Osteocyte (in vitro differentiated cells): ENCODE measurements at places on chromosomes 12 and 14. TPM values are rescaled to one million over a fixed set of nuclear protein-coding genes. Genes with fewer than 3 reads are reported as not detected.

DNA sequence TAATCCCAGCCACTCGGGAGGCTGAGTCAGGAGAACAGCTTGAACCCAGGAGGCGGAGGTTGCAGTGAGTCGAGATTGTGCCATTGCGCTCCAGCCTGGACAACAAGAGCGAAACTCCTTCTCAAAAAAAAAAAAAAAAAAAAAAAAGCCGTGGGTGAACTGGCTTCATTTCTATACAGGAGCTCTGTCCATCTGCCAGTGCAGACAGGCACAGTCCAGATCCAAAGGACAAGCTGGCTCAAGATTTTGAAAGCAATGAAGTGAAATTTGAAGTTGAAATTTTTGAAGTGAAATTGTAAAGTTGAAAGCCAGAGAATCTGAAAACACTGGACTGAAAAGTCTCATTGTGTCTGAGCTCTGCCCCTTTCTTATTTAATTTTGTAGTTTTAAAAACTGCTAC is 134.7 kb downstream of the CALM1 start:
- no peak for DNase-seq

GRCh38 chr14:35384455-35385041 is 20.0 kb downstream of the NFKBIA start:
- no peak for DNase-seq

- DNase-seq, result no peak
Measured at GRCh38 chr12:116138364-116138763, 139.1 kb downstream of the MED13L start.

DNA sequence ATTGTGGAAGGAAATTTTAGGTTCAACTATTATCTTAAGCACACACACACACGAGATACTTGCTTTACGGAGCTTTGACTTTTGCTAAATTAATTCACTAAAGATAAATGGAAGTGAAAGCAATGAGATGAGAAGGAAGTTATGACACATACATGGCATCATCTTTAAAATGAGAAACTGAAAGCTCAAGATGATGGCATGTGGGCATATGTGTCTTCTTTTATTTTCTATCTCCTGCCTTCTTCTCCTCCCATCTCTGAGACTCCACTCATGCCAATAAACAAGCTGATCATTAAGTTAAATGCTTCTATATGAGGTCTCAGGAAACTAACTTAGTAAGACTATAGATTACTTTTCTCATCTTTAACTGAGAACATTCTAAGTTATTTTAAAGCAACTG is 216.7 kb downstream of the MED13L start:
- DNase-seq, result no peak

GRCh38 chr14:31745741-31746140 is 184.5 kb downstream of the NUBPL start:
- no peak for DNase-seq

DNA sequence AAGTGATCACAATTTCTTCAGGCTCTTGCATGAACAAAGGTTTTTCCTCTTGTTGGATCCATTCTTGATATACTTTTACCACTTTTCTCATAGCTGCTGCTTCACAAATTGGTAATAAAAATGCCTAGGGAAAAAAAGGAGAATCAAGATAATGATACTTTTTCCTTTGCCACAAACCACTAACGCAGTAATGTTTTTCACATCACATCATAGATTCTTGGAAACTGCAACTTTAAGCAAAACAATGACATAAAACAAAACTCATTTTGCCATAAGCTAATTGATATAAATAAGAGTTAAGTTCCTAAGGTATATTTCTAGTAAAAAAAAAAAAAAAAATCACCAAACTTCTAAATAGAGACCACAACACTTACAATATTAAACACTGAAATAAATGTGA is 66.7 kb downstream of the RALGAPA1 start:
- DNase-seq, result no peak

- DNase-seq, result no peak
Measured at GRCh38 chr14:35883677-35884293, 57.6 kb downstream of the BRMS1L start.

SRRM4 gene
- not detected in 2 replicates for total RNA-seq

SDR9C7 gene
- total RNA-seq, result not detected in 2 replicates
